ENCODE measurements at places on chromosomes 2 and 18.

DNA sequence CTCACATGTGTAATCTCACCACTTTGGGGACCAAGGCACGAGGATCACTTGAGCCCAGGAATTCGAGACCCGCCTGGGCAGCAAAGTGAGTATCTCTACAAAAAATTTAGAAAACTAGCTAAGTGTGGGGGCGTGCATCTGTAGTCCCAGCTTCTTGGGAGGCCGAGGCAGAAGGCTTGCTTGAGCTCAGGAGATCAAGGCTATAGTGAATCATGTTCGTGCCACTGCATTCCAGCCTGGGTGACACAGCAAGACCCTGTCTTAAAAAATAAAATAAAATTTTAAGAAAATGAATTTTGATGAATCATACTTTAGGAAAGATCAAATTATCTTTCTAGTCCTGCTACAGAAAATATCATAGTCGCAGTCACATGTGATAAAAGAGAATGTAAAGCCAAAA is 46.9 kb downstream of the CABYR start:
- H3K36me3 ChIP-seq = no peaks in the 10 kb centered on the region
- no peak overlapping the region for H3K27ac ChIP-seq
- H3K4me3 ChIP-seq = no peak overlapping the region

DNA sequence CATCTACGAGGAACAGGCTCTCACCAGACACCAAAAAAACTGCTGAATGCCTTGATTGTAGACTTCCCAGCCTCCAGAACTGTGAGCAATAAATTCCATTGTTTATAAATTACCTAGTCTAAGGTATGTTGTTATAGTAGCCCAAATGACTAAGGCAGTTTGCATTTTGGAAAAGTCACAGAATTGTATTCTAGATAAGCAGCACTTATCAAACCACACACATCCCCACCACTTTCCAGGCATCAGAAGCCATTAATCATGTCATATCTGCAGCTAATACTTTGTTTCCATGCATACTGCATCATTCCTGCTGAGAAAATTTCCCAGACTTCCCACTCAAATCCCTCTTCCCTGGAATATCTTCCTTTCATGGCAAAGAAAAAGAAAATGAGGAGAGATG is 187.2 kb downstream of the INO80D start:
- H3K36me3 ChIP-seq = no peaks in the 10 kb centered on the region
- H3K27ac ChIP-seq = no peak overlapping the region
- no peak for DNase-seq
- H3K4me1 ChIP-seq = no peaks in the 10 kb centered on the region

DNA sequence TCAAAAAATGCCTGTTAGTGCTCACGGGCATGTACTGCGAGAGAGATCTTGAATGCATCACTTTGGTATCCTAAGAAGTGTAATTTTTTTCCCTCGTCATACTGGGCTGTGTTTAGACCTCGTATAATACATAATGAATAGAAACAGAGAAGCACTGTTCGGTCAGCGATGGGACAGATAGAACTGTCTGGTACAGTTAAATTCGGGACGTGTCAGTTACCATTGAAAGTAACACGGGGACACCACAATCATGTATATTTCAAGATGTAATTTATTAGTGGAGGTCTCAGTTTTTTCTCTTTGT is 1.8 kb downstream of the PKP4 start:
- H3K36me3 ChIP-seq = peaks cover 8% of the 10 kb centered on the region
- H3K27ac ChIP-seq = no peak overlapping the region
- peaks cover 25% of the 10 kb centered on the region for H3K4me1 ChIP-seq
- peaks cover 7% of the 10 kb centered on the region for H3K27me3 ChIP-seq
- DNase-seq = no peak
- H3K4me3 ChIP-seq = peak overlapping the region; percentile 94

DNA sequence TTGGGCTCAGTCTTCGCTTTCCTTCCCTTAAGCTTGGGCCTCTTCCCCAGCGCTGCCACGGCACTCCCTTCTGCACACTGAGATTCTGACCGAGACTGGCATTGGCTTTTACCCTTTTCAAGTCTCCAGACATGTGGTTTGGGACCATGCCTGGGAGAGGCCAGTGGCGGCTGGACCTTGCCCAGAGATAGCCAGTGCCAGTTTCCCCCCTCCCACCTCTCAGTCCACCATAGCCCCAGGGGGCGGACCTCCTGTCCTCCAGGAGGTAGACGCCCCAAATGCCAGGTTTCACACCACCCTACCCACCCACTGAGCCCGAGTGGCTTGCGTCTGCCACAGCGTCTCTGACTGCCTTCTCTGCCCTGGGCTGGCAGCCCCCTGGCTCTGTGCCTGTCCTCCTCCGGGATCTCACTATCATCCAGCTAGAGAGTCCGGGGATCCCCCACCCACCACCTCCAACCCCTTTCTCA is 47.7 kb downstream of the INPP5D start:
- H3K4me3 ChIP-seq = no peak overlapping the region
- H3K4me1 ChIP-seq = peaks cover 59% of the 10 kb centered on the region
- H3K27ac ChIP-seq = no peak overlapping the region
- H3K36me3 ChIP-seq = peaks cover 11% of the 10 kb centered on the region
- H3K27me3 ChIP-seq = no peaks in the 10 kb centered on the region
- no peak for DNase-seq

DNA sequence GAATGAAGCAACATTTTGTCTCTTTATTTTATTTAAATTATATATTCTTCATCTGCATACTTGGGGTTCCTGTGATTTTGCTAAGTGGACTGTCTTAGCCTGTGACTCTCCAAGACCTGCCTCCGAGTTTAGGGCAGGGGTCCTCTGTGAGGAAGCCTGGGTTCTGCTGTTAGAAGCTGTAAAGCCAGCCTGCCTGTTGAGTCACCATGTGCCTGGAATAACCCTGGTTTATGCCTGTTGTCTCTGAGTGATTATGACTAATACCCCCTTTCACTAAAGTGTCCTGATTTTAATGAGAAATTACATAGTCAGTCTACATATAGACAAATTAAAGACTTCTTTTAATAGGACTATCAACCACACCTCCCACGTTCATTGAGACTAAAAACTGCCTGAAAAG is 369.1 kb downstream of the ZNF521 start:
- H3K4me3 ChIP-seq = no peak overlapping the region
- H3K4me1 ChIP-seq = no peaks in the 10 kb centered on the region
- H3K27me3 ChIP-seq = peaks cover 3% of the 10 kb centered on the region
- no peak overlapping the region for H3K27ac ChIP-seq
- no peak for DNase-seq

DNA sequence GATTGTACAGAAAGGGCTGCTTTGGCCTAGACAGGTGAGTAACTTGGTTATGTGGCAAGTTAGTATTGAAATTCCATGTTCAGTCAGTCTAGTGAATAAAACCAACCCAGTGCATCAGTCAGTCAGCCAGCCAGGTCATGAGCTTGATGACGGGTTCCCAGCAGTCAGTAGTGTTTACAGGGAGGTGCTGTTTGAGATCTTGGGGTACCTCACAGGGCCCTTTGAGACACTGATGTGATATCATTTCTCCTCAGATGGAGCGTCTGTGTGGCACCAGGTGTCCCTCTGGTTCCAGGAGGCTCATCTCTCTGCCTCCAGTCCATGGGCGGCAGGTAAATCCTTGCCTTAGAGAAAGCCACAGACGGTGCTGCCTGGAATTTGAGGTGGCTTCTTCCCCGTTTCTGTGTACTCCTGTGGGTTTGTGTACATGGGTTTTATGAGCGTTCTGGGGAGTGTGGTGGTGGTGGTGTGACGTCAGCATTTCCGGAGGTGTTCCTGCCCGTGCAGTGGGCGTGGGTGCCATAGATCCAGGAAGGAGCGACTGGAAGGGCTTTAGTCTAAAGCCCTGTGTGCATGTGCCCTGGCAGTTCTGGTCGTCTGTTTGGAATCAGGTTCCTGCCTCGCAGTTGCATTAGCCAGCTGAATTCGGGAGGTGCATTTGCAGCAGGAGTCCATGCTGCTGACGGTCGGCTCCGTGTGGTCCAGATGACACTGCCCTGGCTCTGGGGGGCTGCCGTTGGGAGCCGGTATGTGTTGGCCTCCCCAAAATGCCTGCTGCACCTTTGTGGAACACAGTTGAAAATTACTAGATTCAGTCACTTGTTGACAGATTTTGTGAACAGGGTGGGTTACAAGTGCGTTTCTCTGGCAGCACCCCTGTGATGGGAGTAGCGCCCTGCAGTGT is 2.1 kb downstream of the CTDP1 start:
- DNase-seq = peak; percentile 76
- H3K27me3 ChIP-seq = no peaks in the 10 kb centered on the region
- peak overlapping the region; percentile 96 for H3K27ac ChIP-seq
- peaks cover 77% of the 10 kb centered on the region for H3K4me1 ChIP-seq
- H3K36me3 ChIP-seq = peaks cover 63% of the 10 kb centered on the region

GRCh38 chr2:157746234-157746950 is 117.7 kb upstream of the ACVR1C start:
- H3K27me3 ChIP-seq = no peaks in the 10 kb centered on the region
- DNase-seq = no peak
- H3K4me3 ChIP-seq = no peak overlapping the region
- peaks cover 40% of the 10 kb centered on the region for H3K4me1 ChIP-seq
- no peak overlapping the region for H3K27ac ChIP-seq

DNA sequence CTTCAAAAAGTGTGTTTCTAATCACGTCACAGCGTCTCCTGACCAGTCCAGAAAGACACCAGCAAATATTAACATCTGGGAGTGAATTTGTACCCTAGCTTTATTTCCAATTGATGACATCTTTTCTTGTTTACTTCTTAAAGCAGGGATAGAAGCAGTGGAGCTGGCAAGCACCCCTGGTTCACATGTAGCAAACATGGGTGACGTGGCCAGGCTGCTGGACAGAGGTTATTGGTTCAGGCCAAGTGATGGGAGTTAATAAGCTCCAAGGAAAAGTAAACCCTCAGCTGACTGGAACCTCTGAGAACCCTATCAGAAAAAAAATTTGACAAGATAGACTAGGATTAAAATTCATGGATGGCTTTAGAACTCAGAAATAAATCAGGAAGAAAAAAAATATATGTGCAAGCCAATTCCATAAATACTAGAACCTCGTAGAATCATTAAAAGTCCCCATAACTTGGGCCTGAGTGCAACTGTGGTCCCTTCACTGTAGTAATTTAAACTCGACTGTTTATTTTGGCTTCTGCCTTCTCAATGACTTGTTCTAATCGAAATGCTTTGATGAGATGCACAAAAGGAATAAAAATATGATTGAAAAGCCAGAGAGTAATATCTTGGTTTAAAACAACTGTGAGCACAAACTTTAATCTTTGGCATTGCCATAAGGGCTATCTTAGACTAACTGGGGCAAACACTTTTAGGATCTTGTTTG is 121.5 kb upstream of the CTAGE1 start:
- H3K36me3 ChIP-seq = no peaks in the 10 kb centered on the region
- H3K27ac ChIP-seq = no peak overlapping the region
- no peak overlapping the region for H3K4me3 ChIP-seq
- no peaks in the 10 kb centered on the region for H3K27me3 ChIP-seq

GRCh38 chr2:216300906-216301305 is 71.4 kb downstream of the MARCHF4 start:
- peaks cover 4% of the 10 kb centered on the region for H3K4me1 ChIP-seq
- DNase-seq = no peak
- no peak overlapping the region for H3K27ac ChIP-seq
- no peaks in the 10 kb centered on the region for H3K27me3 ChIP-seq
- H3K4me3 ChIP-seq = no peak overlapping the region
- no peaks in the 10 kb centered on the region for H3K36me3 ChIP-seq

Measured in activated CD8-positive, alpha-beta T cell treated with anti-CD3 and anti-CD28 coated beads for 36 hours (primary cell).